Activated CD8-positive, alpha-beta memory T cell treated with anti-CD3 and anti-CD28 coated beads for 4 hours (primary cell): ENCODE measurements at places on chromosomes 6 and 20.

DNA sequence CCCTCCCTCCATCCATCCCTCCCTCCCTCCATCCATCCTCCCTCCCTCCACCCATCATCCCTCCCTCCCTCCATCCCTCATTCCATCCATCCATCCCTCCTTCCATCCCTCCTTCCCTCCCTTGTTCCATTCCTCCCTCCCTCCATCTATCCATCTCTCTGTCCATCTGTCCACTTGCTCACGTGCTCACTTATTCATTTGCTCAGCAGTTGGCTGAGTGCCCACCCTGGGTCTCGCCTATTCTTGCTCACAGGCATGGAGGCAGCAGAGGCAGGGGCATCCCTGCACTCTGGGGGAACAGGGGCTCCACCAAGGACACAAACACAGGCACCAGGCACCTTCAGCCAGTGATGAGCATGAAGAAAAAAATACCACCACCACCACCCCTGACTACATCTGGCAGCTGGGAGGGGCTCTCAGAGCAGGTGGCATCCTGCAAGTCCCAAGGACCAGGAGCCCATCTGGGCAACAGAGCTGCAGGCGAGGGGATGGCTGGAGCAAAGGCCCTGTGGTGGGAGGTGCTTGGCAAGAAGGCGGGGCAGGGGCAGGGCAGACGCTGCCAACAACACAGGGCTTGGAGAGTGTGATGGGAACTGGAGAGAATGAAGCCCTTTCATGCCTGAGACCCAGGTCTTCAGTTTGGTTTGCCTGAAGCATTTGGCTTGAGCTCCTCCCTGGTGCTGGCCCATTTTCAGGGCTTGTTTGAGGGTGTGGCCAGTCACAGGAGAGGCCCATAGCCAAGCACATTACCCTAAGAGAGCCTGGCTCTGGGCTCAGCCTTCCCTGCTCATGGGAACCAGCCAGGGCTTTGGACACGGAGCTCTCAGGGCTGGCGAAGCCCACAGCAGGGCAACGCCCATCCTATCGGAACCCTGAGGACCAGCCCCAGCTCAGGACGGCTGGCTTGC lies 40.2 kb upstream of the MRGBP start:
- DNase-seq, result no peak

- no peak for DNase-seq
Observed at GRCh38 chr20:25860531-25861150, 164.0 kb upstream of the ZNF337 start.

DNA sequence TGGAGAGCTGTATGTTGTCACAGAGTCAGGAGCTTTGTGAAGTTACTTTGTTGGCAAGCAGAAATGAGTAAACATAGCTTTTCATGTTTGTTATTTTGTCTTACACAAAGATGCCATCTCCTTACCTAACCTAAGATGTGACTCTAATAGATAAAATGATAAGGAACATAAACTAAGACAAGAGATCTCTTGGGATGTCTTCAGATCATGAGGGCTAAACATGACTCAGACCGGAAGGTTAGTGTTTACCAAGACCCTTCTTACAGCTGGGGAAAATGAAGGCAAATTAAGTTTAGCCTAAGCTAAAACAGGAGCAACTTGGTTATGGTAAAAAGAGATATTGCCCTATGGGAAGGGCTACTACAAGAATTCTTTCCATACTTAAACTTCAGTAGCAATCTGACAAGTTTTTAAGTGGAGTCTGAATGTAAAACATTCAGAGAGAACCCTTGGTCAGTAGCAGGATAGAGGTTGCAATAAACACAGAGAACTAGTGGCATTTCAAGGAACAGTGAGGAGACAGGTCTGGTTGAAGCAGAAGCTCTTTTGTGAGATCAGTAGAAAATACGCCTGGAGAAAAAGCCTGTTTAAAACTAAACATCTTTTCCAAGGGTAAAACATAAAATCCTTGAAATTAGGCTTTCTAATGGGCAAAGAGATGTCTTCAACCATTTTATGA lies 29.9 kb downstream of the SGK1 start:
- no peak for DNase-seq

DNA sequence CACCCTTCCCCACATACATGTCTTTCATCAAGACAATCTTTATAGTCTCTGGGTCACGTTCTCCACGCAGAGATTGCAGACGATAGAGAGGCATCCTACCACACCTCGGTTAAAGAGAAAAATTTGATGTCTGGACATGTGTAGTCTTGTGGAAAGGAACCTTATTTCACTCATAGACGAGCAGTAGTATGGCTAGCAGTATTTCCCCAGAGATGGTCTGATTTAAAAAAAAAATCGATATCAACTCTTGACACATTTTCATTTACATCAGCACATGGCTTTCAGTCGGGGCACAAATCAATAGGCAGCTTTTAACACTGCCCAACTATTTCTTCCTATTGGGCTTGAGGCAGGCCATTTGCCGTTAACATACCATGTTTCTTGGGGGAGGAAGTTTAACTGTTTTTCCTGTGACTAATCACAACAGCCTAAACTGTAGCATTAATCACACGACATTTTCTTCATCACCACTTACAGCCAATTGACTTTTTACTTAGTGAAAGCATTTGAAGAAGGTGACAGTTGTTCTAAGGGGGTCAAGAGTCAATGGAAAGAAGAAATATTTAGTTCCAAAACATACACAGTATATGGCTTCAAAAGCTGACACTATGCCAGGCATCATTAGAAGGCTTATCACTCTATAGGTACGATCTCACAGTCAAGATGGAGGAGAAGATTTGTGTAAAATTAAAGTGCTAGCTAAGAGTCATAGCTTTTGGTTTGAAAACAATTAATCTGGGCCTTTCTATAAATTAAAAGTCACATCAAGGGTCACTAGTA lies 129.5 kb upstream of the HDAC2 start:
- no peak for DNase-seq

DNA sequence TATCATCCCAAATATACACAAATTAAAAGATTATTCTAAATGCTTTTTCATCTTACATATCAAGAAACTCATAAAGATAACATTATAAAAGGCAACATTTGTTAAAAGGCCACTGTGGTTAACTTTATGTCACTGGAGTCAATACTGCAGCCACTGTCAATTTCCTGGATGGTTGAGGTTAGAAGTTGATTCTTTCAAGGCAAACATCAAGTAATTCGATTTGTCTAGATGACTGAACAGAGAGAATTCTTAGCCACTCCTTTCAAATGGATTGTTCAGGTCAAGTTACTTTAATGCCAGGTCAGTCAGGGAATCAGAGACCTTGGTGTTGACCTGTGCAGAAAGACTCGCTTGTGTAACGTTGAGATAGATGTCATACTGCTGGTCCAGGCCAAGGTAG lies 44.4 kb upstream of the SIM1 start:
- DNase-seq, result no peak

DNA sequence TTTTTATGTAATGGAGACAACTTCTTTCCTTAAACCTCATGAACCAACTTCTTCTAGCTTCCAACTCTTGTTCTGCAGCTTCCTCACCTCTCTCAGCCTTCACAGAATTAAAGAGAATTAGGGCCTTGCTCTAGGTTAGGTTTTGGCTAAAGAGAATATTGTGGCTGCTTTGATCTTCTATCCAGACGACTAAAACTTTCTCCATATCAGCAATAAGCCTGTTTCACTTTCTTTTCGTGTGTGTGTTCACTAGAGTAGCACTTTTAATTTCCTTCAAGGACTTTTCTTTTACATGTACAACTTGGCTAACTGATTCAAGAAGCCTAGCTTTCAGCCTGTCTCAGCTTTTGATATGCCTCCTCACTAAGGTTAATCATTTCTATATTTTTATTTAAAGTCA lies 596.1 kb upstream of the NRSN1 start:
- no peak for DNase-seq

- DNase-seq, result no peak
Observed at GRCh38 chr6:16639684-16640480, 121.4 kb downstream of the ATXN1 start.

DNA sequence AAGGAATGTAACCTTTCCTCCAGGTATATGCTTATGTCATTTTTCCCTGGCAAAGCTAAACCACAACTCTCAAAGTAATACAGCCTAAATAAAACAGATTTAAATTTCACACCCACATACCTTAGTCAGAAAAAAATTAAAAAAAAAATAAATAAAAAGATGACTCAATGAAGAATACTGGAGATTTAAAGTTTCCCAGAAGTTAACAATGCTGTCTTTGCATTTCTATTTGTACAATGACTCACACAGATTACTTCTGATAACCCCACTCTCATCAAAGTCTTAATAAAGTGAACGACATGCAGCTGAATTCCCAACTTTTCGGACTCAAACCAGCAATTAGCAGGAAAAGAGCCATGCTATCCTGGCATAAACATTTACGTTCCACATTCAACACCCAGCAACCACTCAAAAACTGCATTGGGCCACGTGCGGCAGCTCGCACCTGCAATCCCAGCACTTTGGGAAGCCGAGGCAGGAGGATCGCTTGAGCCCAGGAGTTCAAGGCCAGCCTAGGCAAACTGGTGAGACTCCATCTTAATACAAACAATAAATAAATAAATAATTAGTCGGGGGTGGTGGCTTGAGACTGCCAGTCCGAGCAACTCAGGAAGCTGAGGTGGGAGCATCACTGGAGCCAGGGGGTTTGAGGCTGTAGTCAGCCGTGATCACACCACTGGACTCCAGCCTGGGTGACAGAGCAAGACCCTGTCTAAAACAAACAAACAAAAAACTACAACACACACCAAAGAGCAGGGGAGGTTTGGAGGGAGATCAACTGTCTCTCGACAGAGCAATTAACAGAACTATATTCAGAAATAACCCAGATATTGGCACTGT lies 130.5 kb downstream of the WDR27 start:
- no peak for DNase-seq

GRCh38 chr6:14464716-14465115 lies 347.1 kb downstream of the CD83 start:
- no peak for DNase-seq

- no peak for DNase-seq
Observed at GRCh38 chr6:139722530-139722929, 348.1 kb upstream of the CITED2 start.

GRCh38 chr6:153980171-153980570 lies 58.9 kb upstream of the OPRM1 start:
- no peak for DNase-seq

DNA sequence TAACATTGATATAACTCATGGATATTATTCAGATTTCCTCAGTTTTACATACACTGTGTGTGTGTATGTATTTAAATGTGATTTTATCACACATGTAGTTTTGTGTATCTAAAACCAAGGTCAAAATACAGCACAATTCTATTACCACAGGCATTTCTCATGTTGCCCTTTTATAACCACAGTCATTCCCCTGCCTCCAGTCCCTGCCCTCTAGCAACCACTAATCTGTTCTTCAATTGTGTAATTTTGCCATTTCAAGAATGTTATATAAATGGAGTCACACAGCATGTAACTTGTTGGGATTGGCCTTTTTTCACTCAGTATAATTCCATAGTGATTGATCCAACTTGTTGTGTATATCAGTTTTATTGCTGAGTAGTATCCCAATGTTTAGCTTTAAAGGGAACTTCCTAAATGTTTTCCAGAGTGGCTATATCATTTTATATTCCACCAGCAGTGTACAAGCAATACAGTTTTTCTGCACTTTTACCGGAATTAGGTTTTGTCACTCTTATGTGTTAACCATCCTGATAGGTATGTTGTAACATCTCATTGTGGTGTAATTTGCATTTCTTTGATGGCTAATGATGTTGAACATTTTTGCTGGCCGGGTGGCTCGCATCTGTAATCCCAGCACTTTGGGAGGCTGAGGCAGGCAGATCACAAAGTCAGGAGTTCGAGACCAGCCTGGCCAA lies 338.2 kb downstream of the SOX4 start:
- DNase-seq, result no peak

DNA sequence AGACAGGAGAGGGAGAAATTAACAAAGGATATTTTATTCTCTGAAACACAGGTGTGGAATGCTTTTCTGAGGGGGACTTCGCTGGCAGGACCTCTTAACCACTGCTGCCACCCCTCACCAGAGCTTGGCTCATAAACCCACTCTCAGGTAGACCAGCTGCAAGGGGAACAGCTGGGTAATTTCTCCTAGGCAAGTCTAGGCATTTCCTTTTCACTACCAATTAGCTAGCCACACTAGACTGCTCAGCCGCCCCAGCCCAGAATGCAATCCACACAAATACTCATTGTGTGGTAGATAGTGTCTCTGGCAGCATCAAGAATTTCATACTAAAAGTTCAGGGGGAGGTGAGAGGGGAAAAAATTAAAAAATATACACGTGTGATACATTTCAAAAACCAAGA lies 267.6 kb upstream of the ID4 start:
- DNase-seq, result no peak

- no peak for DNase-seq
Observed at GRCh38 chr20:58418949-58419748, 30.1 kb downstream of the VAPB start.

DNA sequence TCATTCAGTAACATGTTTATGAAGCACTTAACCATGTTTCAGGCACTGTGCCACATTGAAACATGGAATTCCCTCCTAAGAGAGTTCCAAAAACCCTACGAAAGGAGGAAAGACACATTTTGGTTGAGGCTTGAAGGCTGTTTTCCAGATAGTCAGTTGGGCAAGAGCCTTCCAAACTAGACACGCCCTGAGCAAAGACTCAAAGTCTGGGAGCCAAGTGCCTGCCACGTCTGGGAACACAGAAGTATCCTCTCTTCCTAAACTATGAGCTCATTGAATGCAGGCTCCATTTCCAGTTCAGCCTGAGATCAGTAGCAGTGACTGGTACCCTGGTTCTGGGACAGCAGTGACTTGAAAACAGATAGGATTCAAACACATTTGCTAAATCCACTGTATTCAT lies 74.5 kb upstream of the FAM8A1 start:
- no peak for DNase-seq

- DNase-seq, result no peak
Observed at GRCh38 chr6:15661853-15662325, 939 bp downstream of the DTNBP1 start.

- DNase-seq, result no peak
Observed at GRCh38 chr20:13930281-13930680, 60.1 kb downstream of the SEL1L2 start.

- DNase-seq, result no peak
Observed at GRCh38 chr6:33314943-33315792, 1.3 kb upstream of the TAPBP start.

DNA sequence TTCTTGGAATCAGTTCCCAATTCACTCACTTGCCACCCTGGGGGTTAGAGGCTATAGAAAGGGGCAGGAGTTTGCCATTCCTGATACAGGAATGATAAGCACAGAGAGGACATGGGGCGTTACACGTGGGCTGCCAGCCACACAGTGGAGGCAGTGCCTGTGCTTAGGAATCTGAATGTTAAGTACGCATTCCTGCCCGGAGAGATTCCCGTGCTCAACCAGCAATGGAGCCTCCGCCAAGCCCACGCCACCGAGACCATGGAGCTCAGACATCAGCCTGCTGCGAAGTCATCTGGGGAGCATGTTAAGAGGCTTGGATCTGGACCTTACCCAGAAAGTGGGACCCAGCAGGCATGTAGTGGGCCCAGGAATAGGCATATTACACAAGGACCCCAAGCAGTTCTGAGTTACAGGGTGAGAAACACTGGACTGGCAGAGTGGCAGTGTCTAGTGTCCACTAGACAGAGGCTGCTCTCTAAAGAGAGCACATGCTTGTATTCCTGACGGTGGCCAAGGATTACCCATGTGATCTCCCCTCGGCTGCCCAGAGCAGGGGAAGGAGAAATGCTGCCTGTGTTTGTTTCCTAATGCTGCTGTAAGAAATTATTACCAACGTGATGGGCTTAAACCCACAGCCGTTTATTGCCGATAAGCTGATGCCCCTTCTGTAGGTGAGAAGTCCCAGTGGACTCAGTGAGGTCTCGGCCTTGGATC lies 138.2 kb downstream of the BMP7 start:
- no peak for DNase-seq

GRCh38 chr6:20238688-20239587 lies 26.7 kb upstream of the MBOAT1 start:
- no peak for DNase-seq
